ENCODE measurements at places on chromosomes 5 and 9.

DNA sequence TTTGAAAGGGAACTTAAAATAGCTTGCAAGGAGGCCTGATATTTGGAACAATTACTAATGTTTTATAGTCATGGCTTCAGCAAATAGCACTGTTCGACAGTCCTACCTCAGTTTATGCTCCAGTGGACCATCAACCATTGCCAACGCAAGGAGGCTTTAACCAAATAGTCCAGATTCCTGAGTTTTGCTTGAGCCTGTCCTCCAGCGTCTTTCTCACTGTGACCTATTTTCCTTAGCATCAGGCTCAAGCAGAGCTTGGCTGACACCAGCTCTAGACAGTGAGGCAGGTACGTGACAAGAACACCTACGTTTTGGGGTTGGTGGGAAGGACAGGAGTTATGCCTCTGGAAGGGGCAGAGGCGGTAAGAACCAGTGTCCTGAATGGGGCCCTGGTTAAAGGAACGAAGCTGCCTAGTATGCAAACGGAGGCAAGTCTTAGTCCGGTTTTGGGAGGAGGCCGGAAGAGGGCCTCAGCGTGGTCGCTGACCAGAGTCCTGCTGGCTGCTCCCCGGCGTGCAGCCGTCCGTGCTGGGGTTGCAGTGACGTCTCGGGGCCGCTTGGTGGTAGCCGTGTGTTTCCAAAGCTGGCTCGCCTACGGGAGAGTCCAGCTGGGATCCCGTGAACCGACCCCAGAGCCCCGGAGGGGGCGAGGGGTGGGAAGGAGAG lies 998 bp upstream of the FGF18 start:
- peak; percentile 82 for DNase-seq

DNA sequence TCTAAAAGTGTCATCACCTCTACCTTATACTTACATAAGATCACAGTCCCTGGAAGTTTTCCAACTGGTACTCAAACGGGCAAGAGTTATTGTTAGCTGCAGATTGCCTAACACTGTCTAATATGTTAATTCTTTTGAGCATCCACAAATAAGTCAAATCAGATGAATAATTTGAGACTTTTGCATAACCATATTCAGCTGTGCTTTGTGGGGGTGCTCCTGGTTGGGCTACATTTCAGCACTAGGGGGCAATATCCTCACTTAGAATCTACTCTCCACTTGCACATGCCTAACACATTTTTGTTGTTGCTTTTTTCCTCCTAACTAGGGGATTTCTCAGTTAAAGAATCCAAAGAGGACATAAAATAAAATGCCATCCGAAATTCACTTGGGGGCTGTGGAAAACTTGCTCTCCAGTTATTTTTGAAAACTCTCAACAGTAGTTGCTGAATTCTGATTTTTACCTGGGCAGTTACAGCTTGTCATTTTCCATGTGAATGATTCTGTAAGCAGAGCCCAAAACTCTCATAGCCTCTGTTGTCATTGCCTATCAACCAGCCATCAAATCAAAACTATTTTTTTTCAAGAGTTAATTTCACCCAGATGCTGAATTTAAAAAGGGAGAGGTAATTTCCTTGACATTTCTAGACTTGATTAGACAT lies 71.5 kb downstream of the TRIM36 start:
- DNase-seq = no peak

DNA sequence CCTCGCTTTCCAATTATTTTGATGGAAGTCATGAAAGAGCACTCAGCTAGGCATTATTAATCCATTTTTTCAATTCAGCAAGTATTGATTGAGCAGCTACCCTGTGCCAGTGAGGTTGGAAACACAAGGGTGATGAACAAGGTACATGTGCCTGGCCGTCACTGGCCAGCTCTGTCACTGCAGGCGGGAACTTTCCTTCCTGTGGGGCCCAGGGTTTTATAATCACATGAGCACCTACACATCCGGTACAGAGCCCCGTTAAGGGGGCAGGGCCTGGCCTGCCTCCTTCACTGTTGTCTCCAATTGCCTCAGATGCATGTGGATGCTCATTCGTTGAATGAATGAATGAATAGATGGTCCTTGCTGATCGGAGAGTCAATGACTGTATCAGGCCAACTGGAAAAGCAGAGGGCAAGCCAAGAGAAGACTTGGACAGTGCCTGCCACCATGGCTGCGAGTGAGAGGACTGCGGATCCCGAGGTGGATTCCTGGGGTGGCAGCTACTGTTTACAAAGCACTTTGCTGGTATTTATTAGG lies 55.9 kb upstream of the KCNMB1 start:
- no peak for DNase-seq

DNA sequence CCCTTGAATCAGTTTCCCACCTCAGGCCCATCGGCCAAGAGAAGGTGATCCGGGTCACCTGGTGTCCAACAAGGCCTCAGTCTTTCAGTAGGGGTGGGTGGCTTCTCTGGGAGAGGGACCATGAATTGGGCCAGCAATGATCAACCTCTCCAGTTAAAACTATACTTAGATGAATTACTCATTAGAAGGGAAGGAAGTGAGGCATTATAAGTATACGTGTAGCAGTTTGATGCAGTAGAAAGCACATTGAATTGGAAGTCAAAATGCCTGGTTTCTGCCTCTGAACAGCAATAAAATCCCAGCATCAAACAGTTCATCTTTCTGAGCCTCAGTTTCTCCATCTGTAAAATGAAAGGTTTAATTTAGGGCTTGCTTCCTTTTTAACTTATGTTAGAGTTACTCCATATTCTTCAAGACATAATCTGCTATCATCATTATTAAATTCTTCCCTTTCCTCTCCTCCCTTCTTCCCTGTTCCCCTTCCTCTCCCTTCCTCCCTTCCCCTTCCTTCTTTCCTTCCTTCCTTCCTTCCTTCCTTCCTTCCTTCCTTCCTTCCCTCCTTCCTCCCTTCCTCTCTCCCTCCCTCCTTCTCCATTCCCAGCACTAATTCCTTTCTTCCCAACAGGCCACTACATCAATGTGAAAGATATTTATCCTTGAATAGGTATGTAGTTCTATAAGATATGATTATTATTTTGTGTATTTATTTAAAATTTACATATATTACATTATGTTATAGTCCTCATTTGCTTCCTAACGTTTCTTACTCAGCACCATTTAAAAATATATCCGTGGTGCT lies 18.6 kb upstream of the TMEM174 start:
- no peak for DNase-seq

- no peak for DNase-seq
Measured at GRCh38 chr5:139797856-139798510, 2.4 kb downstream of the PSD2 start.

GRCh38 chr5:2751592-2752021 lies at the start of gene IRX2:
Gene IRX2 (minus strand): TSS chr5:2751677. CDS start chr5:2751413, 264 bp downstream.
- no peak for DNase-seq

DNA sequence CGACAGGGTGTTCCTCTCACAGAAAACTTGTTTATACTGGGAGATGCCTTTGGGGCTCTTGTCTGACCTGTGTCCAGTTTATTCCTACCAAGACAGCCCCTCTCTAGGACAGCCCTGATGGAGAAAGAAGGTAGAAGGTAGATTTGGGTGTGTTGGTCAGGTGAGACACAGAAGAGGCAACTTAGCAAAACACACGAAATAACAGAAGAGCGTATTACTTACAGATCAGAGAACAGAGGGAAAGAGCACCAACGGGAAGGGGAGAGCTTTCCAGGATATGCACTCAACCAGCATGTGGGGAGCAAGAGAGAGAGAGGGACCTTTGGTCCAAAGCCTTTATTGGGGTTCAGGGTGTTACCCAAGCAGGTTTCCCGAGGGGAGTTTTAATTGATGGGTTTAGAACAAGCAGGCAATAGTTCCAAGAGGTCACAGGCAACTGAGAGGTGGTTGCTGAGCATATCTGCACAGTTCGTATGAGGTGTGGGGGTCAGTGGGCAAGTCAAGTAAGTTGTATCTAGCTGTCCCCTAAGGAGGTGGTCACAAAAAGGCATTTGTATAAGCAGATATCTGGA lies 31.8 kb downstream of the BAAT start:
- DNase-seq = no peak

- DNase-seq = no peak
Measured at GRCh38 chr5:55650386-55650785, 61.7 kb downstream of the SLC38A9 start.

All from activated CD8-positive, alpha-beta memory T cell treated with anti-CD3 and anti-CD28 coated beads, Interleukin-2, amount 50 U/mL, for 48 hours (primary cell).